NCI-H1417 (cell line): ENCODE measurements at places on chromosomes 7 and 10.

GRCh38 chr10:73850211-73850610 is 24.1 kb downstream of the CAMK2G start:
- DNase-seq = no peak

GRCh38 chr10:43292755-43293676 is 26.2 kb upstream of the RASGEF1A start:
- DNase-seq = peak; percentile 49

DNA sequence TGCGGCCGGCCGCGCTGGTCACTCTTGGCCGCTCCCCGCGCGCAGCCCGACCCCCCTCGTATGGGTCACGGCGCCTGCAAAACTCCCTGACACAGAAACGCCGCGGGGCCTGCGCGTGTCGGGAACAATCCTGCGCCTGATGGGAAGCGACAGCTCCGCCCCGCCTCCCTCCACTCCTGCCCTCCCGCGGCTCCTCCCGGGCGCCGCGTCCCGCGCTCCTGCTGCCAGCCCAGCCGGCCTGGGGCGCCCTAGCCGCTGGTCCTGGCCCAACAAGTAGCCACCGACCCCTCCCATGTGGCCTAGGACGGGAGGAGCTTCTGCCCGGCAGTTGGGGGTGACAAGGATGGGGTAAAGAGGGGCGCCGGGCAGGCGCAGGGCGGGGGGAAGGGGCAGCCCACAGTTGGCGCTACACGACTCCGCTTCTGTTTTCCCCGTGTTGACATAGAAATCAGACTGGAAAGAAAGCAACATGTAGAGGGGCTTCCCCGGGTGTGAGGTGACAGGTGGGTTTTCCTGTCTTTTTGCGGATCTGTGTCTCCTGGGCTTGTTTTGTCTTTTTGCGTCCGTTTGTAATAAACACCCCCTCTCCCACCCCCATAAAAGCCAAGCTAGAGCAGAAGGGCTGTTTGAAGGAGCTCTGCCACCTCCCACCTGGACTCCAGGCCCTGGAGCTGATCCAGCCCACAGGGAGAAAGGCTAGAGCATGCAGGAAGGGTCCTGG is 35.1 kb upstream of the PAX2 start:
- no peak for DNase-seq

GRCh38 chr7:22872096-22872807 is 49.6 kb upstream of the TOMM7 start:
- DNase-seq = no peak

- no peak for DNase-seq
Measured at GRCh38 chr10:100007231-100008141, 2.3 kb downstream of the DNMBP start.

GRCh38 chr7:13948019-13948801 is 41.3 kb downstream of the ETV1 start:
- no peak for DNase-seq

DNA sequence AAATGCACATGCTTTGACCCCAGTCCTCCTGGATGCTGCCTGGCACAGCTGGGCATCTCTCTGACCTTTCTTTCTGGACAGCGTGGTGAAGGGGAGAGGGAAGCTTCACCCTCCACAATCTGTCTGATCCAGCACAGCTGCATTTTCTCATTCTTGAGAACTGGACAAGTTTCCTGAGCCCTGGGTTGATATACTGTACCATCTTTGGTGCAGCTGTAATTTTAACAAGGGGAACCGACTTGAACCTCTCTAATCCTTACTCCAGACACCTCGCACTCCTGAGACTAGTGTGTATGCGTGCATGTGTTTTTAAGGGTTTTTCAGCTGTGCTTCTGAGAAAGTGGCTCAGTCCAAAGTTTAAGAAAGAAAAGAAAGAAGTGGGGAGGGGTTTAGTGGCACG is 655.7 kb downstream of the INHBA start:
- no peak for DNase-seq

DNA sequence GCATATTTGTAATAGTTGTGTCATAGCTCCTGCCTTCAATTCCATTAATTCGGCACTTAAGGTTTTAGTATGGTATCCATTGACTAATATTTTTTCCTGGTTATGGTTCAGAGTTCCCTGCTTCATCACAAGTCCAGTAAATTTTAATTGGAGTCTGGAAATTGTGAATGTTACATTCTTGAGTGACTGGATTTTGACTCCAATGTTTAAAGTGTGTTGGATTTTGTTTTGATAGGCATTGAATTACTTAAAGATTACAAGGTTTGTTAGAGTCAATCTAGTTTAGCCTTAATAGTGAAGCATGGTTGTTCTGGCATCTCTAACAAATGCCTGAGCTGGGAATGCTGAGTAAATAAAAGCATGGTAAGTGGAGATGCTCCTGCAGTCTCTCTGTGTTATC is 326.6 kb upstream of the IGFBP3 start:
- DNase-seq = no peak

DNA sequence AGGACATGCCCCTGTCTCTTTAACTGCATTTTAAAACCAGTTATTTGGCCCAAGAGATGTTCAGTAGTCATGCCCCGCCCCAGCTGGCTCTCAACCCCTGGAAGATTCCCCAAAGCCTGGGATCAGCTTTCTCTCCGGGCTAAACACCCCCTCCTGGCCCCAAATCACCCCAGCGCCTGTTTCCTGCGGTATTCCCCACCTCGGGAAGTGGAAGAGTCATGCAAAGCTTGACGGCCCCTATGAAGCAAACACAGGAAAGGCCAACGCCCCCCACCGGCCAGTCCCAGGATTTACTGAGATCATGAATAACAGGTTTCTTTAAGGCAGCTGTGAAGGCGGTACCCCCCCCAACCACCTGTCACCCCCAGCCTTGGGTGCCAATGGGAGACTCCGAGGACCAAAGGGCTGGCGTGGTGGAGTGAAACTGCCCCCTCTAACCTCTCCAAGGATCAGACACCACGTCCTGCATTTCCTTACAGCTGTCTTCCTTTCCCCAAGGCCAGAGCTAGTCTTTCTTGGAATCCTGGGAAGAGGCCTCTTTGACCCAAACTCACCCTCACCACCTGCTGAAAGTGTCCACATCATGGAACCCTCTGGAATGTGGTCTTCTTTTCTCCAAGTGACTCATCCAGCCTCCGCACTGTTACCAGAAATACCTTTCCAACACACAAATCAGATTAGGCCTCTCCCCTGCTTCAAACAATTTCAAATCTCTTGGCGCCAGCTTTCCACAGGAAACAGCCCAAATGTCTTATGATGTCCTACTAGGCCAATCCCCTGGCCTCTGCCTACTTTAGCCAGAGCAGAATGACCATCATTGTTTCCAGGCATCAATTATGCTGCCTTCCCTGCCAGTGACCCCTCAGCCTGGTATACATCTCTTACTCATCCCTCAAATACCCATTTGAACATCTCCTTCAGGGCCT is 301.5 kb downstream of the ZEB1 start:
- DNase-seq = no peak

DNA sequence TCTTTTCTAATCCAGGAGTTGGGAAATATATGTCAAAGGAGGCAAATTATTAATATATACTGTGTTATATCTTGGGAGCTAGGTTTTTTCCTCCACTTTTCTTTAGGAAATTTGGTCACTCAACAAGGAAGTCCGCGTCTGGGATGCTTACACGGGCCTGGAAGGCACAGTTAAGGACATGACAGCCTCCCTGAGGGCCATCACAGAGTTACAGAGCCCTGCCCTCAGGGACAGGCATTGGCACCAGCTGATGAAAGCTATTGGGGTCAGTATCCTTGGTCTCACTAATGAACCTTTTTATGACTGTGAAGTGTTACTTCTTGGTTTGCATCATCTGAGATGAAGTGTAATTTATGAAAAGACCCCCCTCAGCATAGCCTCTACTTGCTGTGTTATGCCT is 74.7 kb downstream of the DNAH11 start:
- DNase-seq = no peak
